ENCODE measurements at places on chromosomes 4 and X.

DNA sequence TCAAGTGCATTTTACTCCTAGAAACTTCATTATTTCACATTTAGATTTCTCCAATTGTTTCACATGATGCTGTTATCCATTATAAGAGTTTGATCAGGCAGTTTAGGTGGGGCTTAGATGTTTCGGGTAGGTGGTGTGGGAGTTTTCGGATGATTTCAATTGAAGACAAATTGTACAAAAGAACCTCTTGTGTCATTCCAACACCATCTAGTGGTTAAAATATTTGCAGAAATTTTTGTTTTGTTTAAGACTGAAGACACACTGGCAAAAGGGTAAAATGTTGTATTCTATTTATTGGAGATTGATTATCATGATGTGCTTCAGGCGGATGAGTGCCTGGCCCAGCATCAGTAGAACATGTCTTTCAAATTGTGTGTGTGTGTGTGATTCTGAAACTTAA is 212.7 kb downstream of the SH3BGRL start:
- DNase-seq = no peak

DNA sequence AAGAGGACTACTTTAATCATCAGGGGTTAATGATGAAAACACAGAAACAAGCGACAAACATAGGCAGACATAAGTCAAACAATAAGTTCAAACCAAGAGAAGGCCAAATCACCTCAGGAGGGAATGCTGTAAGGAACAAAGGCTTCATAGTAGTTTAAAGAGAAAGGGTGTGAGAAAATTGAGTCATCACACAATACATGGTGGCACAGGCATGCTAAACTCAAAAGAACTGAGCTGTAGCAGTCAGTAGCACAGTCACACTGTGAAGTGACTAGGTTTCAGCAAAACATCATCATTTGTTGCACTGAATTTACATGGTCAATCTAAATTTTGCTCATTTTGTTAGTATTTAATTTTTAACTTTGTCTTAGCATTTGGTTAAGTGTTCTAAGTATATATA is 24.2 kb downstream of the SMC1A start:
- no peak for DNase-seq

- no peak for DNase-seq
These were observed 60.9 kb downstream of the C4orf46 start for GRCh38 chr4:158610790-158611189.

DNA sequence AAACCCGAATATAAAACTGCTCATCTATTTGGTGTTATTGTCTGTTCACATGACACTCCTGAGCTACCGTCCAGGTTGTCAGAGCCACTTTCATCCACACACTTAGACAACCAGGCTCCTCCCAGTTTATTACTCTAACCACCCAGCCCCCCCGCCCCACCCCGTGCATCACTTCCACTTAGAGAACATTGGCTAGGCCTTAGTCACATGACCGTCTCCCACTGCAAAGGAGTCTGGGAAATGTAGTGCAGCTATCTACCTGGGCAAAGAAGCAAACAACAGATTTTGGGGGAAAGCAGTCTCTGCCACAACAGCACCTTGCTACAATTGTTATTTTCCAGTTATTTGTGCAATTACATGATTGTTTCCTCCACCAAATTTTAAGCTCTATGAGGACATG is 57.6 kb upstream of the RBPJ start:
- DNase-seq = no peak

DNA sequence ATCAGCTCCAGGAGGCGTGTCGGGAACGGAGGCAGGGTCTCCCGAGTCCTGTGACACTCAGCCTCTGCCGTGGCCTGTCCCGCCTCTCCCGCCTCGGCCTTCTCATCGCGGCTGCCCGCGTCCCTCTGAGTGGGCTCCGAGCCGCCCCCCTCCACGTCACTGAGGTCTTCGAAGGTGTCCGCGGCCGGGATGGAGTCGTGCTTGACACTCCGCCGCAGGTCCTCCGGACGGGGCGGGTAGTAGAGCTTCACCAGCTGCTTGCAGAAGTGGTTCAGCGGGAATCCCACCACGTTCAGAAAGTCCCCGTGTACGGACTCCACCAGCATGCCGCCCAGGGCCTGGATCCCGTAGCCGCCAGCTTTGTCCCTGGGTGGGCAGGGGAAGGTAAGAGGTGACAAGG is 25.0 kb downstream of the ASMTL start:
- no peak for DNase-seq

- DNase-seq = no peak
These were observed 84.3 kb upstream of the PRSS48 start for GRCh38 chr4:151192556-151193235.

GRCh38 chr4:123555233-123555806 is 158.7 kb downstream of the SPRY1 start:
- peak; percentile 20 for DNase-seq

GRCh38 chr4:173167758-173168395 is 734 bp upstream of the GALNT7 start:
- DNase-seq = peak; percentile 31
